NCI-H1930 (cell line): ENCODE measurements at places on chromosomes 7 and 10.
A peak's percentile ranks its signal among the peaks of the same experiment; 100 is the strongest.

- DNase-seq, result no peak
Measured at GRCh38 chr10:87626422-87626892, 33.2 kb upstream of the PAPSS2 start.

GRCh38 chr7:151888079-151889067 lies 11.5 kb upstream of the PRKAG2 start:
- no peak for DNase-seq

- peak; percentile 48 for DNase-seq
Measured at GRCh38 chr10:93288679-93289634, 193.2 kb downstream of the MYOF start.

DNA sequence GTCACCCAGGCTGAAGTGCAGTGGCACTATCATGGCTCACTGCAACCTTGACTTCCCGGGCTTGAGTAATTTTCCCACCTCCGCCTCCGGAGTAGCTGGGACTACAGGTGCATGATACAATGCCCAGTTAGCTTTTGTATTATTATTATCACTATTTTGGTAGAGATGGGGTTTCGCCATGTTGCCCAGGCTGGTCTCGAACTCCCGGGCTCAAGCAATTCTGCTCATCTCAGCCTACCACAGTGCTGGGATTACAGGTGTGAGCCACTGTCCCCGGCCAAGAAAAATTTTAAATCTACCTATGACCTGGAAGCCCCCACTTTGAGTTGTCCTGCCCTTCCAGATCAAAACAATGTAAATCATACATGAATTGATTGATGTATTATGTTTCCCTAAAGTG lies 38.8 kb downstream of the CCDC6 start:
- DNase-seq, result no peak

- DNase-seq, result no peak
Measured at GRCh38 chr7:14868937-14869336, 33.6 kb downstream of the DGKB start.

GRCh38 chr10:101565370-101565900 lies 22.6 kb downstream of the POLL start:
- no peak for DNase-seq
